DMS 273 treated with DMSO at 0.1 percent for 48 hours (cell line): ENCODE measurements at places on chromosomes 3 and 15.

GRCh38 chr3:100852840-100853239 lies 140.4 kb downstream of the ABI3BP start:
- no peak for DNase-seq

- no peak for DNase-seq
Observed at GRCh38 chr15:73647259-73648013, 14.2 kb upstream of the NPTN start.

DNA sequence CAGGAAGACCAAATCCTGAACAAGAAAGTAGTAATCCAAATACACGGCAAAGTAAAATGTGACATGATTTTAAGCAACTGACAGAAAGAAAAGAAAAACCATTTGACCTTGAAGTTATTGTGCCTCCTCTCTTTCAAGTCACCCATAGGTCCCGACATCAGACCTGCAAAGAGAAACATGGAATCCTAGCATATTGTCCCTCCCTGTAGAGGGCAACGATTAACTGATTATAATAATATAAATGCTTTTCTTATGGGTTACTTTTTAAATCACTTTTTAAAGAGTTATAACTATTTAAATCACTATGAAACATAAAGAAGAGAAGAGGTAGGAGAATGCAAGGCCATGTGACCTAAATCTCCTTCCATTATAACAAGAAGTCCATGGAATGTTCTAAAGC lies 143.2 kb upstream of the LIPC start:
- DNase-seq: no peak

DNA sequence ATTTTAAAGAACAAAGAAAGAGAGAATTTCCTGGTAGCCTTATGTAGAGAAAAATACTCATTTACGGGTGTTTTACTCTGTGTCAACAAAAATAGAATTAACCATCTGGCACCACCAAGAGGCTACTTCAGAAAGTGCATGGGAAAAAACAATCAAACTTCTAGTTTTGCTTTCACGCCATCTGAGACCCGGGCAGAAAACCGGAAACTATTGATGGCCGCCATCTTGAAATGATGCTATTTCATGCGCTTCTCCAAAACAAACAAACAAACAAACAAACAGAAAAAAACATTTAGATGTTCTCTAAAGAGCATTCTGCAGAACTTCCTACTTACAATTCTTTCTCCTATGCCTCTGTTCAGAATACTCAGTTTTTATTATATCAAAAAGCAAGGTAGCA lies 49.4 kb upstream of the SYNPR start:
- DNase-seq: peak; percentile 9

- DNase-seq: no peak
Observed at GRCh38 chr3:136838641-136839555, 20.0 kb downstream of the SLC35G2 start.

- no peak for DNase-seq
Observed at GRCh38 chr15:52529341-52529924, 753 bp upstream of the MYO5A start.

GRCh38 chr3:25007974-25008658 lies 419.9 kb upstream of the RARB start:
- DNase-seq: no peak

DNA sequence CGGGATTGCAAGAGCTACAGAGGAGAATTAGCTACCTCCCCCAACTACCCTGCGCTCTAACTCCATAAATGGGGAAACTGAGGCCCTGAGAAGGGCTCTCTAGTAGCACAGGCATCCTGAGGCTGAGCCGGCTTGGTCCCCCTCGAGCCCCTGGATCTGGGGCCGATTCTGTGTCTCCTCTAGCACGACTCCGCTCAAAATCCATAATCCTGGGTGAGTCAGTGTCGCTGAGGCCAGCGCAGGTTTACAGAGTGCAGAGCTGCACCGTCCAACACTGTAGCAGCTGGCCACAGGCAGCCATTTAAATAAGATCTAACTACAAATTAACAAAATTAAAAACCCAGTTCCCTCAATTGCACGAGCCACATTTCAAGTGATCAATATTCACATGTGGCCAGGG lies 10.8 kb downstream of the GATA2 start:
- no peak for DNase-seq

DNA sequence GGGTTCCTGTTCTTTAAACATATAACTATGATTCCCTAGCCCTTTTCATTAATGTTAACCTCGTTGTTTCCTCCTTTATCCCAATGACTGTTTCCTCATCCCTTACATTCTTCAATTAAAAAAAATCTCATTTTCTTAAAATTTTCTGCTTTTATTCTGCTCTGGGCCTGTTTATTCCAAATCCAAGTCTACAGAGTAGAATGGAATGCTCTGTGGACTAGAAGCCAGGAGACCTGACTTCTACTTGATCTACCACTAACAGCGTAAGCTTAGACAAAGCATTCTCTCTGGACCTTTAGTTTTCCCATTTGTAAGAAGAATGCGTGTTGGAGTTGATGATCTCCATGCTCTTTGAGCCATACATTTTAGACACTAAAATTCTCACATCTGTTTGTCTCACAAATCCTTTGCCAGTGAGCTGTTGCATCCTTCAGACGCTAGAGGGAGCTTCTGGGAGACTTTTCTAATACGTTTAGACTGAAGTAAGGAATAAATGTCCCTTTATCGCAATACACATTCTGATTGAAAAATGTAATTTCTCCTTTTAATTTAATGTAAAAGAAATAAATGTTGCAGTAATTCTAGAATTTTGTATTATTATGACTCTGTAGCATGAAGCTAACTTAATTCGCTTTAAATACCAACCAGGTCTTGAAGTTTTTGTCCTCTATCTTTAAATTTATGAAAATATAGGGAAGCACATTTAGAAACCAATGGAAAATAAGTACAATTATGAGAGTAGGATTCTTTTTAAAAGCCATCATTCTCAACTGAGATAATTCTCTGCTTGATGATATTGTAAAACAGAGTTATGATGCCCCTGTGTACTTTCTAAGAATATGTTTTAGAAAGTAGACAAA lies 21.7 kb upstream of the GMNC start:
- peak; percentile 21 for DNase-seq

GRCh38 chr15:26848498-26848897 lies 18.4 kb upstream of the GABRA5 start:
- DNase-seq: no peak

DNA sequence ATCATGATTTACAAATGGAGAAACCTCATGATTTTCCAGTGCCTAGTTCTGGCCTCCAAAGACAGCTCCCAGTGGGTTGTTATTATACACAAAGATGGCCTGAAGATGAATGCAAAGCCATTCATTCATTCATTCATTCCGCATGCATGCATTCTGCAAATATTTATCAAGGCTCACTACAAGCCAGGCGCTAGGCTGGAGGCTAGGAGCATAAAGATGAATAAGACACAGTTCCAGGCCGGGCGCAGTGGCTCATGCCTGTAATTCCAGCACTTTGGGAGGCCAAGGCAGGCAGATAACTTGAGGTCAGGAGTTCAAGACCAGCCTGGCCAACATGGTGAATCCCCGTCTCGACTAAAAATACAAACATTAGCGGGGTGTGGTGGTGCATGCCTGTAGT lies 2.4 kb upstream of the PSMD2 start:
- DNase-seq: no peak

- no peak for DNase-seq
Observed at GRCh38 chr15:45689616-45690015, 54.8 kb downstream of the SQOR start.

DNA sequence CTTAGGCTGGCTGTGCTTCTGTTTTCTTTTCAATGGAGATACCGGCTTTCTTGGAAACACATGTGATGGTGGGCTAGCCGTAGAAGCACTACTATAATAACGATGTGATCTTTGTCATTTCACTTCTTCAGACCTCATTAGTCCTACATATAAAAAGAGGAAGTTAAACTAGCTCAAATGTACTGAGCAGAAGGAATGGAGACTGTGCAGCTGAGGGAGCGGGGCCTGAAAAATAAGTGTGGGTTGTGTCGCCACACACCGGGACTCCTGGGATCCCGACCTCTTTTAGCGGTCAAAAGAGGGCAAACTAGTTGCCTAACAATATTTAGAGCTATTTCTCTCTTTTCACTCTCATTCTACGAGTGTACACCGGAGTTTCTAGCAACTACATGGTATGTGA lies 1.0 kb upstream of the RNF7 start:
- no peak for DNase-seq

GRCh38 chr3:36403661-36404060 lies 23.4 kb downstream of the STAC start:
- DNase-seq: no peak
